ENCODE measurements at places on chromosomes 7 and 10.

- no peak for DNase-seq
Observed at GRCh38 chr7:111556977-111557376, 5.3 kb downstream of the IMMP2L start.

GRCh38 chr7:151520419-151521261 is 945 bp upstream of the RHEB start:
- peak; percentile 5 for DNase-seq

- no peak for DNase-seq
Observed at GRCh38 chr10:21195252-21195651, 298.1 kb upstream of the NEBL start.

DNA sequence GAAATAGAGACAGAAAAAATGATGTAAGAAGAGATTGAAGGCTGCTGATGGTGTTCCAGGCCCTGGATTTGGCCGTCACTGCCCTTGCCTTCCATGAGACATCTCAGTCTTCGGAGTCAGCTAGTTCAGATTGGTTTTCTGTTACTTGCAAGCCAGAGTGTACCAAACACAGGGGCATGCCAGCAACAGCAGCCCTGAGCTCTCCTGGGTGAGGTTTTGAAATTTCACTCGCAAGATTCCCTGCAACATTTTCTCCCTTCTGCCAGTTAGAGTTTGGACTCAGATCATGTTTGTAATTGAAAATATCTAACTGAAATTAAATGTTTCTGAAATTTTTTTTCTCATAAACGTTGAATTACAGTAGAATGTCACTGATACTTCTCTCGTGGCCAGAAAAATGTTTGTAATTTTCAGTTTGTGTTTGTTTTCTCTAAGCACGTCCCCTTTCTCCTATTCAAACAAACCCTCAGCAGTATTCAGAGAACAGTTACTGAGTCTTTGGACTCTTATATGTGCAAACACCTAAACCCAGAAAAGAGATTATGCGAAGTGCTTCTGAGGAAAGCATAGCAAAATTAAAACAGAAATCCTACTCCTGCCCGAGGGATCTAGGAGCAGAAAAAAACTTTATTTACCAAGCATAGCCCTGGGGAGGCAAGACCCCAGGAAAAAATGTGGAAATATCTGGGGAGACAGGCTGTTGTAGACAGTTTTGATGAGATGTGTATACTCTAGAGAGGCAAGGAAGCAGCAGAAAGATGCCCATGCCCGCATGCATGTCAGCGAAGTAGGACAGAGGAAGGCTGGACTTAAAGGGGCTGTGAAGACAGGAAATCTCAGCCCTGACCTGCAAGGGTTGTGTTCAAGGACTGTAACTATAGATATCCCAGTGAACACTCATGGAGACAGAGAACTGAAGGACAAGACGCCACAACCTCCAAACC is 43.0 kb upstream of the NAMPT start:
- no peak for DNase-seq

DNA sequence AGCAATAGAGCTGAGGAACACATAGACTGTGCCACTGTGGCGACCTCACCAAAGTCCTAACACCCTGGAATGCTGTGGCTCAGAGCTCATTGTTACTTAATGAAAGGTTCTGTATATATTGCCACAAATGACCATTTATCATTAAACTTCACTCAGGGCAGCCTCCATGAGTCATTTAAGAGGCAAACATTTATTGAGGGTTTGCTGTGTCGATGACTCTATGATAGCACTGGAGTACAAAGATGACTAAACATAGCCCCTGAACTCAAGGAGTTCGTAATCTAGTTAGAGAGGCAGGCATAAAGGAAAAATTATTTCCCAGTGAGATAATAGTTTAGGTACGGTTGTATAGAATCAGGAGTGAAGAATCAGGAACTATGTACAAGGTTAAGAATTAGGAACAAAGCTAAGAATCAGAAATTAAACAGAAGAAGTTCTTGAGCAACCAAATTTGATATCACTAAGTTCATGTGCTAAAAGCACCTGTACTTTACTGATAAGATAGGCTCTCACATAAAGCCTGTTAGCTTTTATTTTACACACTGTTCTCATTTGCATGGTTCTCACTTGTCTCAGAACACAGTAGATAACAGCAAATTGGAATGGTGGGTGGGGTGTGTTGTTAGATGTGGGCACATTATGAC is 7.9 kb downstream of the ENTPD7 start:
- no peak for DNase-seq

DNA sequence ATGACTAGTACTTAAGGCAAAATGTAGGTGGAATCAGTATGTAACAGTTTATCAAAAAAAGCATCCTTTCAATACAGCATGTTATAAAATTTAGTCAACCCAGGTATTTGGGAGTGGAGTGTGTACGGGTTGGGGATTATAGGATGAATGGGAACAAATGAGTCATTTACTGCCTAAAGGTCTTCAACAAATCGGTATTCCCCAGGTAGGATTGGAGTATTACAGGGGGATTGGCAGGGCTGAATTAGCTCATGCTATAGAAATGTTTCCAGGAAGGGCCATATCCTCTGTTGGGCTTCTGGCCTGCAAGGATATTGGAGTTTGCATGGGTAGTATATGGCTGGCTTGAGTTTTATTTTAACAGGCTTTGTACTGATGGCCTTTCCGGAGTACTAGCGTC is 723.7 kb downstream of the SORCS1 start:
- DNase-seq, result no peak

GRCh38 chr7:87129848-87130247 is 22.4 kb upstream of the DMTF1 start:
- DNase-seq, result no peak

- DNase-seq, result peak; percentile 23
Observed at GRCh38 chr7:117127585-117128168, 174.4 kb downstream of the ST7 start.

- no peak for DNase-seq
Observed at GRCh38 chr7:91242097-91242844, 22.0 kb upstream of the FZD1 start.

GRCh38 chr7:16926283-16926682 is 44.5 kb upstream of the AGR3 start:
- no peak for DNase-seq

GRCh38 chr10:6711881-6712280 is 131.8 kb upstream of the PRKCQ start:
- DNase-seq, result no peak

DNA sequence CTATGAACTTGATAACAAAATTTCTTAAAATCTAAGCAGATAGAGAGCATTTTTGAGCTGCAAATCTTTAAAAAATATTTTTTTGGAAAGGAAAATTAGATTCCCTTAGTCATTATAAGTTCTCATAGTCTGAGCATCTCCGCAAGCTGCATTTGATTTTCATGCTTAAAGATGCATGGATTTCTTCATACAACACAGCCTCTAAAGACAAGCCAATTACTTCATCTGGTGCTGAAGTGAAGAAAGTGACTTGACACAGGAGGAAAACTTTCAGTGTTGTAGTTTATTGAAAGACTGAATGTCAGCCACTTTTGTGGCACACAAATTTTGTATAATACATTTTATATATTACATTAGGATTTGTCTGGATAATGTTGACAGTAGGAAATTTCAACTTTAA is 22.5 kb downstream of the SEMA3D start:
- DNase-seq, result no peak

DNA sequence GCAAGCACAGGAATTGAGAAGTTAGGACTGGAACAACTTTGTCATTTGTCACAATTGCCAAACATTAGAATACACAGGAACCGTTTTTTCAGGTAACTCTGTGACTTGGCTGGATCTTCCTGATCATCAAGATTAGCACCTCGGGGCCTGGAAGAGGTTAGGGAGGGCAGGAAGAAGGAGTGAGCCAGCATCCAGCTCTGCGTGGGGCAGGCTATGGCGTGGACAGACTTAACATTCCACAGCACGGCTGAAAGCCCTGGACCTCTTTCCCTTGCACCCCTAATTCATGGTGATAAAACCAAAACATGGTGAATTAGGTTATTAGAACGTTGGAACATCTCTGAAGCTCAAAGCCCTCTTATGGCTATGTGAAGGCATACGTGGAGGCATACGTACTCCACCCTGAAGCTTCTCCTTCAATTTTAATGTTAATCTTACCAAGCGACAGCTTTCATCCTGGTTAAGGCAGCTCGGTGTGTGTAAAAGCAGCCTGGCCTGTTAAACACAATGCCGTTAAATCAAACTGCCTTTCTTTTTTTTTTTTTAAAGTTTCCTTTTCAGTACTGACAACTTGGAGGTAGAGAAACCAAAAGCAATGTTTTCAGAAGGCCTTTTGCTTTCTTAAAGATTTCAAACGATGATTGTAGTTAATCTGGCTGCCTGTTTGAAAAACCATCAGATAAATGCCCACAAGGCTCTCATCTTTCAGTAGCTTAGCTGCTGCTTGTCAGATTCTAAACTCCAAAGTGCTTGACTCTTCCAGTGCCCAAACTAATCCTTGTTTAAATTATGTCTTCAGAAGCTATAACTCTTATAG is 4.5 kb downstream of the GRK5 start:
- DNase-seq, result no peak

GRCh38 chr10:110103921-110104461 is 96.2 kb downstream of the ADD3 start:
- no peak for DNase-seq

DNA sequence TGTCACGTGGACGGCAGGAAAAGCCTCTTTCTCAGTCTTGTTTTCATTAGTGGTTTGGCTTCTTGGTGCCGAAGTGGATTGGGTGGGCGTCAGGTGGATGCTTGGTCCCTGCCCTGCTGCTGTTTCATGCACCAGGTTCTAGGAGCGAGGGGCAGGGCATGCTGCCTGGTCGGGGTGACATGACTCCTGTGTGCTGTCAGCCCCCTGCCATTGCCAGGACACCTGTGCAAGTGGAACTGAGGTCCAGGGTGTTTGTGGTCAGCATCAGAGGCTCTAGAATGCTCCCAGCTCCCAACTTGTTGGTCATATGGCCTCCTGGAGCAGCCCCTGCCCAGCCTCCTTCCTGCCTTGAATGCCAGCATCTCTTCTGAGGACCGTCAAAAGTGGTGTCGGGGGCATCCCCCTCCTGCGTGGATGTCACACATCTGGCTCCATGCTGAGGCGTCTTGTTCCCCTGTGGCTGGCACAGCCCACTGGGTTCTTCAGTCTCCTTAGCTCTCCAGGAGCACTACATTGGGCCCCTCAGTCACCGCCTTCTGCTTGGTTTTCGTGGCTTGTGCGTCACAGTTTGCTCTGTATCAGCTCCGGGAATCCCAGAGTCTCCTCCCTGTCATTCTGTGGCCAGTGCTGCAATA is 24.8 kb downstream of the ADCY1 start:
- DNase-seq, result no peak

GRCh38 chr10:47060356-47060755 is 149.1 kb downstream of the PTPN20 start:
- DNase-seq, result no peak

- no peak for DNase-seq
Observed at GRCh38 chr7:98418636-98419315, 17.9 kb upstream of the BAIAP2L1 start.

DNA sequence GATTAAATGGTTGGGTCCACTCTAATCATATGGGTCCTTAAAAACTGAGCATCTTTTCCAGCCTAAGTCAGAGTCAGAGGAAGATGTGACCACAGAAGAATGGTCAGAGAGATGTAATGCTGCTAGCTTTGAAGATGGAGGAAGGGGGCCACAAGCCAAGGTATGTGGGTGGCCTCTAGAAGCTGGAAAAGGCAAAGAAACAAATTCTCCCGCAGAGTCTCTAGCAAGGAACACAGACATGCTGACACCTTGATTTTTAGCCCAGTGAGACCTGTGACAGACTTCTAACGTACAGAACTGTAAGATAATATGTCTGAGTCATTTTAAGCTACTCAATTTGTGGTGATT is 1.5 kb upstream of the EXOC6 start:
- DNase-seq, result no peak

GRCh38 chr7:112257073-112257472 is 50.6 kb downstream of the ZNF277 start:
- DNase-seq, result no peak

GRCh38 chr7:119903085-119903484 is 369.9 kb upstream of the KCND2 start:
- no peak for DNase-seq

DNA sequence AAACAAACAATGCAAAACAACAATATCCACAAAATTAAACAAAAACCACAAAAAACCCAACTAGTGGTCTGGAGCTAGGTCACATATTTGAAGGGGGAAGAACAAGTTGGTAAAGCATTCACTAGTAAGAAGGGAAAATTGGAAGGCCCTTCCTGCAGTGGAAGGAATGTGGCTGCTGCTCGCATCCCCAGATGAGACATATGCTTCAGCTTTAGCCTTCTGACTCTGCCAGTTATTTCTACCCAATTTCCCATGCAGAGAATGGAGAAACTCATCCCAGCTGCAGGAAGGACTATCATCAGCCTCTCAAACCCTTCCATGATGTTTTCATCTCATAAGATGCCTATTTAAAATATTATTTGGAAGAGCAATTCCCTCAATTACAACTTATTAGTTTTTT is 176.6 kb downstream of the BMPER start:
- DNase-seq, result no peak

DNA sequence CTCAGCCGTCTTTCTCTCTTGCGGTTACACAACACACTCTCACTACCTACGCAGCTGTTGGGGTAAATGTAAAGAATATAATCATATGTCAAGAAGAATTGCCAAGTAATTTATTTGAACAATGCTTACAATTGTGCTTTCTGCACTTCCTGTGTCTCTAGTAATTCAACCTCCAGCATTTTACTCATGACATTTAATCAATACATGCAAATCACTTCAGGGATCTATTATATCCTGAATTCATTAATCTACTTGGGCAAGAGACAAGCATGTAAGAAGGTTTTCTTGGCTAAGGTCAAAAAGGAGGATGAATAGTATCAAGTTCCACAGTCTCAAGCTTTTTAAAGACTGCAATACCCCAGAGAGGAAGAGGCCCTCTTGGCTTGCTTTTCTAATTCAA is 562.9 kb upstream of the ADARB2 start:
- no peak for DNase-seq

Measured in activated CD8-positive, alpha-beta memory T cell treated with anti-CD3 and anti-CD28 coated beads for 1 hour (primary cell).